Left ventricle myocardium inferior (tissue), 1 donor: ENCODE measurements at places on chromosomes 1 and 21. TPM values are rescaled to one million over a fixed set of nuclear protein-coding genes. Genes with fewer than 3 reads are reported as not detected.

PCP4 gene
- total RNA-seq: 5.4 TPM

- H3K27ac ChIP-seq: no peak overlapping the region
- no peaks in the 10 kb centered on the region for H3K4me1 ChIP-seq
- H3K27me3 ChIP-seq: peaks cover 21% of the 10 kb centered on the region
- H3K4me3 ChIP-seq: no peak overlapping the region
- H3K36me3 ChIP-seq: no peaks in the 10 kb centered on the region
Measured at GRCh38 chr1:244337839-244338238, 113.9 kb downstream of the ADSS2 start.

GRCh38 chr21:29508301-29508700 is 209.6 kb downstream of the BACH1 start:
- H3K27me3 ChIP-seq: no peaks in the 10 kb centered on the region
- H3K36me3 ChIP-seq: no peaks in the 10 kb centered on the region
- H3K4me1 ChIP-seq: no peaks in the 10 kb centered on the region
- no peak overlapping the region for H3K27ac ChIP-seq

DNA sequence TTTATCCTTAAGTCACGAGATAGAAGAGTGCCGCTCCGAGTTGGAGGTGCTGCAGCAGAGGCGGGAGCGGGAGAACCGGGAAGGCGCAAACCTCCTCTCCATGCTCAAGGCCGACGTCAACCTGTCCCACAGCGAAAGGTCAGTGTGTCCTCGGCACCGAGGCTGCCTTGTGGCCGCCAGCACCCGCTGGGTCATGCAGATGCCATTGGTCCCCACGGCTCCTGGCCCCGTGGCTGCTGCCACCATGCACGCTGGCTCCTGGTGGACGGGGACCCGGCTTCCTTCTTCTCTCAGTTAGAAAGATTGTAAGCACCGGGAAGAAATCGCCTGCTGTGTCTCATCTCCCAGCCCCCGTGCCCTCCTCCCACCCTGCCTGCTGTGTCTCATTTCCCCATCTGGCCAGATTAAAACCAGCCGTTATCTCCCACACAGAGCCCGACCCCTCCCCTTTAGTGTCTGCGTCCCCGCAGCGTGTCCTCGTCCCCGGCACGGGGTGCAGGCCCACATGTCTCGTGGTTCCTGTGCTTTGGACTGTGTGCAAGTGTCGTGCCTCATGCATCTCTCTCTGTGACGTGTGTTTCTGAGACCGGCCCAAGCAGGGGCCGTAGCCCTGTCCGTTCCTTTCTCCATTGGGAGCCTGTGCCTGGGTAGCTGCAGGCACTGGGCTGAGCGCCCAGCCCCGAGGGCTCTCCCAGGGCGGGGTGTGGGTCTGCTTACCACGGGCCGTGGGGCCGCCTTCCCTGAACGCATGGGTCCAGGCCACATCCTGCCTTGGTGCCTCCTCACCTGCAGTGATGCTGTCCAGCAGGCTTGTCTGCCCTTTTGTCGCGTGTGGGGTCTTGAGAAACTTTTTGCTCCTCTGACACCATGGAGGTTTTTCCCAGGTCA is 62.1 kb downstream of the PCNT start:
- peaks cover 81% of the 10 kb centered on the region for H3K36me3 ChIP-seq
- DNase-seq: no peak
- H3K27ac ChIP-seq: no peak overlapping the region
- no peak overlapping the region for H3K4me3 ChIP-seq
- H3K27me3 ChIP-seq: no peaks in the 10 kb centered on the region

ILF2 gene
- 61.6 TPM for total RNA-seq

PRAMEF26 gene
- total RNA-seq: not detected

GRCh38 chr21:26546446-26547097 is 26.5 kb downstream of the CYYR1 start:
- no peaks in the 10 kb centered on the region for H3K27me3 ChIP-seq
- no peaks in the 10 kb centered on the region for H3K36me3 ChIP-seq
- peak; percentile 22 for DNase-seq
- peak overlapping the region; percentile 83 for H3K27ac ChIP-seq
- no peak overlapping the region for H3K4me3 ChIP-seq

AQP10 gene
- total RNA-seq: 0.16 TPM

GRCh38 chr1:179812501-179813292 is 64.9 kb downstream of the TOR1AIP2 start:
- peaks cover 31% of the 10 kb centered on the region for H3K27me3 ChIP-seq
- peaks cover 33% of the 10 kb centered on the region for H3K4me1 ChIP-seq
- no peak for DNase-seq
- H3K27ac ChIP-seq: no peak overlapping the region

CHRM3 gene
- total RNA-seq: 0.36 TPM

DNA sequence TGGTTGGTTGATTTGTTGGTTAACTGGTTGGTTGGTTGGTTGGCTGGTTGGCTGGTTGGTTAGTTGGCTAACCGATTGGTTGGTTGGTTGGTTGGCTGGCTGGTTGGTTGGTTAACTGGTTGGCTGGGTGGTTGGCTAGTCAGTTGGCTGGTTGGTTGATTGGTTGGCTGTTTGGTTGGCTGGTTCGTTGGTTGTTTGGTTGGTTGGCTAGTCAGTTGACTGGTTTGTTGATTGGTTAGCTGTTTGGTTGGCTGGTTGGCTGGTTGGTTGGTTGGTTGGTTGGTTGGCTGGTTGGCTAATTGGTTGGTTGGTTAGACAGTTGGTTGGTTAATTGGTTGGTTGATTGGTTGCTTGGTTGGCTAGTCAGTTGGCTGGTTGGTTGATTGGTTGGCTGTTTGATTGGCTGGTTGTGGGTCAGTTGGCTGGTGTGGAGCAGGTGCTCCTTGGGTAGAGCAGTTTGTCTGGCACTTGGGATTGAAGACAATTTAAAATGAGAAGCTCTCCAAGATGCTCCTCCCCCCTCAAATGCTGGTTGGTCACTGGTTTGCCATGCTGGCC is 6.9 kb downstream of the RSPH1 start:
- no peak overlapping the region for H3K4me3 ChIP-seq
- H3K27me3 ChIP-seq: peaks cover 27% of the 10 kb centered on the region
- H3K4me1 ChIP-seq: no peaks in the 10 kb centered on the region
- no peak overlapping the region for H3K27ac ChIP-seq

DNA sequence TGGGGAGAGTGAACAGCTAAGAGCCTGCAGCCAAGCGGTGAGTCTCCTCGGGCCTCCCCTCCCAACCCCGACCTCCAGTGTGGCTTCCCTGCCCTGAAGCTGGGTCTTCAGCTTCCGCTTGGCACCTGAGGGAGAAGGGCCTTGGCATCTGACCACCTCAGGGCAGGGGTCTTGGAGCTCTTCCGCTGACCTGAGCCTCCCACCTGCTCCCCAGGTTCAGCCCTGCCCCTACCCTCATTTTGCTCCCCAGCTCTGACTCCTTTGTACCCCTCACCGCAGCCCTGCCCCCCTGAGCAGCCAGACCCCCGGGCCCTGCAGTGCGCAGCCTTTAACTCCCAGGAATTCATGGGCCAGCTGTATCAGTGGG is 4.9 kb downstream of the ADAMTSL4 start:
- no peak overlapping the region for H3K27ac ChIP-seq
- no peak for DNase-seq
- H3K36me3 ChIP-seq: peaks cover 23% of the 10 kb centered on the region
- H3K4me3 ChIP-seq: no peak overlapping the region
- no peaks in the 10 kb centered on the region for H3K27me3 ChIP-seq

GRCh38 chr1:6121021-6121421 is 59.1 kb downstream of the CHD5 start:
- no peak for DNase-seq
- no peak overlapping the region for H3K27ac ChIP-seq
- no peak overlapping the region for H3K4me3 ChIP-seq
- peaks cover 27% of the 10 kb centered on the region for H3K27me3 ChIP-seq

RXRG gene
- 9.3 TPM for total RNA-seq

DNA sequence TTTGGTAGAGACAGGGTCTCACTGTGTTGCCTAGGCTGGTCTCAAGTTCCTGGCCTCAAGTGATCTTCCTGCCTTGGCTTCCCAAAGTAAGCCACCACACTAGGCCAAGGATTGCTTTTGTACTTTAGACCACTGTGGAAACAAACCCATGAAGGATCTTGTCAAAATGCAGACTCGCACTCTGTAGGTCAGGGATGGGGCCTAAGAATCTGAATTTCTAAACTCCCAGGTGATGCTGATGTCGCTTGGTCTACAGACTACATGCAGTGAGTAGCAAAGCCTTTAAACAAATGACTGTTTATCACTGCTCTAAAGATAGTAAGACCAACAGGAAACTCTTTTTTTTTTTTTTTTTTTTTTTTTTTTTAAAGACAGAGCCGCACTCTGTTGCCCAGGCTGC is 54.1 kb upstream of the MUTYH start:
- H3K4me1 ChIP-seq: peaks cover 11% of the 10 kb centered on the region
- H3K36me3 ChIP-seq: no peaks in the 10 kb centered on the region
- no peak for DNase-seq
- H3K4me3 ChIP-seq: no peak overlapping the region
- no peaks in the 10 kb centered on the region for H3K27me3 ChIP-seq
- peak overlapping the region; percentile 40 for H3K27ac ChIP-seq

CLDN14 gene
- not detected for total RNA-seq

ZRANB2 gene
- 58.5 TPM for total RNA-seq
